Testis (tissue), 5 donors: ENCODE measurements at places on chromosomes 16 and 17.

DNA sequence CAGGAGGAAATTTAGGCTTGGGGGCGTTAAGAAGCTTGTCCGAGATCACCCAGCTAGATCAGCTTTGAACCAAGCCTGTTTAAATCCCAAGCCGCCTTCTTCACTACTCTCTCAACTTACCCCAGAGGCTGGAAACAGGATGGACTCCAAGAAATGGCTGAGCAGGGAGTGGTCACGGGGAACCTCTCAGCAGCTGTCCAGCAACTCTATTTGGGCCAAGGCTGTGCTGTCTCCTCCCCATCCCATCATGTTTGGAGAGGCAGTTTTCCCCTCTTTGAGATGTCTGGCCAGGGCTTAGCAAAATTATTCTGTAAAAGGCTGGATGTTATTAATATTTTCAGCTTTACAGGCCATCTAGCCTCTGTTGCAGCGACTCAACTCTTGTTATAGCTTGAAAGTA is 305.7 kb downstream of the RBFOX1 start:
- DNase-seq, result no peak

DNA sequence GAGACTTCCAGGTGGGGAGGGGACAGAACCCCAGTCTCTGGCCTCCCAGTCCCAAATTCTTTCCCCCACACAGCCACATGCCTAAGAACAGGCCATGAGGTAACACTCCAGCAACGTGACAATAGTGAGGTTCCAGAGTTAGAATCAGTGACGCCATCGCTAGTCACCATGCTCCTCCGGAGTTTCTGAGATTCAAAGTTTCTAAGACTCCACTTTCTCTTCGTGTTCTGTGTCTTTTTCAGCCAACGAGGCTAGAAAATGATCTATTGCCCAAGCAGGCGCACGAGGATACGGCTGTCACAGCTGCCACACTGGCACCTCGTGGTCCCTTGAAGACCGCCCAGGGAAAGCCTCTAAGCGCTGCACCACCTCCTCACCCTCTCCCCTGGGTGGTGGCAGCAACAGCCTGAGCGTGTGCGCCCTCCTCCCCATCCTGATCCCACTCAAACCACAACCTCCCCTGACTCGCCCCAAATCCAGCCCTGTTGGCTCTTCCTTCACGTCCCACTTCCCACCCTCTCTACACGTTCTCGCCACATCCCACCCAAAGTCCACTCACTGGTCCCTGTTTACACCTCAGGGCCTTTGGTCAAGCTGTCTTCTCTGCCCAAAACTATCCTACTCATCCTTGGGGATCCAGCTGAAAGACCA is 1.0 kb downstream of the MCRIP1 start:
- DNase-seq, result peak; percentile 35

GRCh38 chr17:40803617-40804082 is 3.9 kb upstream of the KRT28 start:
- DNase-seq, result peak; percentile 89

- no peak for DNase-seq
Measured at GRCh38 chr16:52090080-52090479, 456.9 kb downstream of the TOX3 start.

DNA sequence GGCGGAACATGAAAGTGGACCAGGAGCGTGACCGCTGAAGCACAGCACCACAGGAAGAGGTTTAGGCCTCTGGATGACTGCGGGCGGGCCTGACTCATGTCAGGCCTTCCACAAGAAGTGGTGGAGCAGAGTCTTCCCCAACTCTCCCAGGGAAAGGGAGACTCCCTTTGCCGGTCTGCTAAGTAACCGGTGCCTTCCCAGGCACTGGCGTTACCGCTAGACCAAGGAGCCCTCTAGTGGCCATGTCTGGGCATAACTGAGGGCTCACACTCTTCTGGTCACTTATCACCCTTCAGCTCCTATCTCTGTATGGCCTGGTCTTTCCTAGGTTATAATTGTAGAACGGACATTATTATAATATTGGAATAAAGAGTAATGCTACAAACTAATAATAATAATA is 1931.9 kb downstream of the TP53TG3F start:
- peak; percentile 85 for DNase-seq

- no peak for DNase-seq
Measured at GRCh38 chr16:1378087-1378803, 26.5 kb downstream of the GNPTG start.

GRCh38 chr17:60315650-60316049 is 76.3 kb downstream of the USP32 start:
- DNase-seq, result no peak

- peak; percentile 66 for DNase-seq
Measured at GRCh38 chr17:52536489-52536888, 378.0 kb upstream of the CA10 start.

DNA sequence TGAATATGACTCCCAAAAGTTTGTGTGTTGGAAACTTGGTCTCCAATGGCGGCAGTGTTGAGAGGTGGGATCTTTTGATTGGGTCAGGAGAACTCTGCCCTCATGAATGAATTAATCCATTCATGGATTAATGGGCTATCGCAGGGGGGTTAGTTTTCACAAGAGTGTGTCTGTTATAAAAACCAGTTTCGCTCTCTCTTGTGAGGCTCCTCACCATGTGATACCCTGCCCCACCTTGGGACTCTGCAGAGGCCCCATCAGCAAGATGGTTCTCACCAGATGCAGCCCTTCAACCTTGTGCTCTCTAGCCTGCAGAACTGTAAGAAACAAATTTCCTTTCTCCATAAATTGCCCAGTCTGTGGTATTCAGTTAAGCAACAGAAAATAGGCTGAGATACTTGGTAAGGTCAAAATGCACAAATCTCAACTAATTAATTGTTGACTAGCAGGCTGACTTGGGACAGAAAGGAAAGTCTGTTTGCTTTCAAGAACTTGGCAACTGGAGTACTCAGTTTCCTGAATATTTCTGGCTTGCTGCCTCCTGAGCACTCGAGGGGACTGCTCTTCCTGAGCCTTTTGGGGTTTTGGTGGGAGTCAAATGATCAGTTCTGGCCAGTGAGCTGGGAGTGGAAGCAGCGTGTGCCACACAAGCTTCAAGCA is 13.8 kb upstream of the CCL17 start:
- DNase-seq, result no peak

DNA sequence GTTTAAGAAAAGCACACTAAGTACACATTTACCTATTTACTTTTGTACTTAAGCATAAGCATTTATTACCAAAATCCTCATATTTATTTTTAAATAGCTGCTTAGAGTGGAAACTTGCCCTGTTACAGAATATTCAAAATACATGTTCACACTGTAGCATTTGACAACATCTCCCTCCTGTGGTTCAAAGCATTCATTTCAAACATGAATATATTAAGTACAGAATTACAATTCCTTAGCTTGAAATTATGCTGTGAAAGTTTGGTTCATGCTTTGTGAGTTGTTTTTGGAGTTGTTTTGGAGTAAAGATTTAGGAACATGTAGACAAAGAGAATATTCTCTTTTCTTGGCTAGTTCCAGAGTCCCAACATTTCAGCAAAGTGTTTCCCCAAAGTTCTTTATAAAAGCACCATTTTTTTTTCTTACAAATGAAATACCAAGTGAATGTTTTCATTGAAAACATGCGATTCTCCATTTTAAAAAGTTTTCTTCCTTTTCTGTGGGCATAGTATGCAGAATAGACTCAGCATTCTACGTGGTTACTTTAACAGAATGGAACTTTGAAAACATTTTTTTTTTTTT is 33.2 kb downstream of the TUBD1 start:
- DNase-seq, result no peak

DNA sequence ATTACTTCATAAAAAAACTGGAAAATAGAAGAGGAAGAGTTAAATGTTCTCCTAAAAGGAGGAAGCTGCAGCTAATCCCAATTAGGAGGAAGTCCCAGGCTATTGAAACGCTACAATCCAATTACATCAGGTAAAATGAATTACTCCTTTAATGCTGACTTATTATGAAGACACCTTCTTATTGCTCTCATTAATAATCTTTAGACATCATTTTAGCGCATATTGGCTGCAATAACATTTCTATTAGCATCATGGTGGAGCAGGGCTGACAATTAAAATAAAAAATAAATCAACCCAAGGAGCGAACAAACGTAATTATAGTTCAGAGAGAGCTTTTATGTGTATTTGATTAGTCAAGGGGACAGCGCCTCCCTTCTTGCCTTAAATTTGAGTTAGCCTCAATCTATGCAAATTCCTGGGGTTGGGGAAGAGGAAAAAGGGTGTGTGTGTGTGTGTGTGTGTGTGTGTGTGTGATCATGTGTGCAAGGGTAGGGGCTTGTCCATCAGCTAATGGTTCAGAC is 109.0 kb upstream of the IRX6 start:
- DNase-seq, result no peak
